ENCODE measurements at places on chromosomes 11 and 22.

DNA sequence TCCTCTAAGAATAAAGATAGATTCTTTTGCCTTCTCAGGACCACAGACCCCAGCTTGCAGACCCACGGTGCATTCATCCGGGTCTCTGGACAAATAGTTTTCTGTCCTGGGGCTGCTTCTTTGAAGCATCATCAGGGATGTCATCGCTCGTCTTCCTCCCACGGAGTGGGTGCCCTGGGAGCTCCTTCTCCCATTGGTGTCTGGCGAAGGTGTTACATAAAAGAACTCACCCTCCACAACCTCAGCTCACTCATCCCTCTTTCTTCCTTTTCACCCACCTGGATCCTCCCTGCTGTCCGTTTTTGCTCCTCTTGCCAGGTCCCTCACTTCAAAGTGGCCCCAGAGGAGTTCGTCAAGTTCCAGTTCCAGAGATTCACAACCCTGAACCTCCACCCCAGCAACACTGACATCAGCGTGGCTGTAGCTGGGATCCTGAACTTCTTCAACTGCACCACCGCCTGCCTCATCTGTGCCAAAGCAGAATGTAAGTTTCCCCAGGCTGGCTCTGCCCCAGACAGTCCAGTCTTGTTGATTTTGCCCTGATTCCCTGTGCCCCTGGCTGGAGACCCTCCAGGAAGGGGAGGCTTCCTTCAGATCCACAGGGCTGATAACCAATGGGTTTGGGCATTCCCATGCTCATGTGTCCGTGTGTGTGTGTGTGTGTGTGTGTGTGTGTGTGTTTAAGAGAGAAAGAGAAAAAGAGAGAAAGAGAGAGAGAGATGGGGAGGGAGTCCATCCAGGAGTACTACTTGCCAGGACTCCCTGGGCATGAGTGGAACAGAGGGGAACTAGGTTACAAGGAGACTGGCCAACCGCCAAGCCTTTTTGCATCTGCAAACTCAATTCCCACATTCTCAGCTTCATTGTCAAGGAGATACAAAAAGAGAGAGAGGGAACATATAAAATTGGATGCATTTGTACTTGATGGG is 204.2 kb upstream of the TBCEL start:
- DNase-seq, result no peak
- no peaks in the 10 kb centered on the region for H3K36me3 ChIP-seq
- no peak overlapping the region for H3K4me3 ChIP-seq
- H3K27me3 ChIP-seq, result peaks cover 4% of the 10 kb centered on the region
- no peak overlapping the region for H3K27ac ChIP-seq

GRCh38 chr11:19980957-19981669 is 179.2 kb downstream of the DBX1 start:
- no peak for DNase-seq
- no peak overlapping the region for H3K27ac ChIP-seq
- H3K36me3 ChIP-seq, result no peaks in the 10 kb centered on the region
- no peaks in the 10 kb centered on the region for H3K27me3 ChIP-seq
- no peaks in the 10 kb centered on the region for H3K4me1 ChIP-seq

GRCh38 chr11:36222831-36223635 is 66.2 kb downstream of the COMMD9 start:
- H3K4me1 ChIP-seq, result no peaks in the 10 kb centered on the region
- no peak for DNase-seq
- no peaks in the 10 kb centered on the region for H3K27me3 ChIP-seq

- H3K4me1 ChIP-seq, result no peaks in the 10 kb centered on the region
- no peak overlapping the region for H3K27ac ChIP-seq
- peaks cover 4% of the 10 kb centered on the region for H3K27me3 ChIP-seq
- H3K36me3 ChIP-seq, result no peaks in the 10 kb centered on the region
Measured at GRCh38 chr22:39543095-39543494, 10.5 kb upstream of the RPS19BP1 start.

DNA sequence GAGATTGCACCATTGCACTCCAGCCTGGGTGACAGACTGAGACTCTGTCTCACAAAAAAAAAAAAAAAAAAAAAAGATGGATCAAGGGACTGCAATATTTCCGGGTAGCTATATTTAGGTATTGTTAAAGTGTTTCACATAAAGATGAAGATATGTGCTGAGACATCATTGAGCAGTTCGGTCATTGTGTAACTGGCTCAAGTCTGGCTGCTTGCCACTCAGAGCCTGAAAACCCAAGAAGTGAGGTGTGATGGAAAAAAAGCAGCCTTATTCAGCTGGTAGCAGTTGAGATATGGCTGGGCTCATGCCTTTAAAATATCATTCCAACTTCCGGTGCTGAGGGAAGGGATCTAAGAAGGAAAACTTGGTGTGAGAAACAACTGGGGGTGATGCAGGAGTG is 46.9 kb downstream of the LUZP2 start:
- no peak overlapping the region for H3K4me3 ChIP-seq
- H3K36me3 ChIP-seq, result no peaks in the 10 kb centered on the region

- no peak overlapping the region for H3K4me3 ChIP-seq
- H3K36me3 ChIP-seq, result no peaks in the 10 kb centered on the region
Measured at GRCh38 chr11:2800655-2801531, 84.7 kb downstream of the CDKN1C start.

DNA sequence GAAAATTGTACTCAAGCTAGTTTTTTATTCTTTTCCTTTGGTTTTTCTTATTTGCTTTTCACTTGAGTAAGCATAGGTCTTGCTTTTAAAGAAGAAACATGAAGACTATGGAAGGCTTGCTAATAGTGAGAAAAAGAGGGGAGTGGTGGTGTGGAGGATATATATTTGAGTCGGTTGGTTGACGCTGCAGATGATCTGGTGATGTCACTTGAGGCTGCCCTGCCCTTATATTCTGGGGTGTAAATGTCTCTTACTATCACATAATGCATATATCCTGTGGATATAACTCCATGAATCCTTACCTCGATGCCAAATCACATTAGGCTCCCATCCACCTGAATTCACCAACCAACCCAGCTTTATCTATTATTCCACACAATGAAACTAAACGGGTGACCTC is 2.9 kb downstream of the GRIA4 start:
- H3K27ac ChIP-seq, result no peak overlapping the region
- no peak overlapping the region for H3K4me3 ChIP-seq
- no peaks in the 10 kb centered on the region for H3K4me1 ChIP-seq
- peaks cover 33% of the 10 kb centered on the region for H3K27me3 ChIP-seq

DNA sequence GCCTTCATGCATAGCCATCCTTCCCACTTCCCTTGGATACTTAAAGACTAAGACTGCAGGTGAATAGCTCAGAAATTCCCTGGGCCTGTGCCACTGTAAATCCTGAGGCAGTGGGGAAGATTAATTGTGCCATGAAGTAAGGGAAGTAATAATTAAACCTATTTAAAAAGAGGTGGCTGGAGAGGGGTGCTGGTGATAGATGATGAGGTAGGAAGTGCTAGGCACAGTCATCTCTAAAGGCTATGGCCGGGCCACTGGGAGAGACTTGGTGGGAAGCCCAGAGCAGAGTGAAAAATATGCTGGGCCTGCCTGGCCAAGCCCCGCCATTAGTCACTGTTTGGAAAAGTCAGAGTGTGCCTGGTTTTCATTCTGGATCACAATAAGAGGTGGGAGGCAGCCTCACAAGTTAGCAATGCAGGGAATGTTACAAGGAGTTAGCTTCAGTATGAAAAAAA is 197.2 kb upstream of the PITPNB start:
- H3K4me3 ChIP-seq, result no peak overlapping the region
- H3K27ac ChIP-seq, result no peak overlapping the region
- no peaks in the 10 kb centered on the region for H3K36me3 ChIP-seq
- H3K27me3 ChIP-seq, result no peaks in the 10 kb centered on the region

DNA sequence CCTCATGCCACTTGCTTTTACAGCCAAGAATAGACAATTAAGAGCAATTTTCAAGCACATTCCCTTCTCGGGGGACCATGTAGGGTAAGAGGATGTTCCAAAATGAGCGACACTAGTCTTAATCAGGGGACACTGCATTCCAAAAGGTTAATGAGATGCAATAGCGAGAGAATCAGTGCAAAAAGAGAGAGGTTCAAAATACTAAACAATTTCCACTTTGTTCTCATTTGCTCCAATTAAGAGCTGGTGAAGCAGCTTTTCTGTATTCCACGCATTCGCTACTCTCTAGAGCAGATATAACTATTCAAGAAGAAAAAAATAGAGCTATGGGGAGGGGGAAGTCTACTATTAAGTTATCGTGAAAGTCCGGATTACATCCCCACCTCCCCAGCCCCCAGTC is 811 bp downstream of the LRRC4C start:
- H3K27me3 ChIP-seq, result no peaks in the 10 kb centered on the region
- H3K4me1 ChIP-seq, result no peaks in the 10 kb centered on the region
- no peak overlapping the region for H3K27ac ChIP-seq
- no peaks in the 10 kb centered on the region for H3K36me3 ChIP-seq

- no peaks in the 10 kb centered on the region for H3K36me3 ChIP-seq
- no peak overlapping the region for H3K4me3 ChIP-seq
- H3K4me1 ChIP-seq, result no peaks in the 10 kb centered on the region
- peaks cover 13% of the 10 kb centered on the region for H3K27me3 ChIP-seq
- H3K27ac ChIP-seq, result no peak overlapping the region
Measured at GRCh38 chr11:72652873-72653630, 21.2 kb downstream of the PDE2A start.

GRCh38 chr11:124740277-124740882 is 638 bp downstream of the NRGN start:
- H3K36me3 ChIP-seq, result no peaks in the 10 kb centered on the region
- peaks cover 6% of the 10 kb centered on the region for H3K4me1 ChIP-seq
- no peak for DNase-seq
- peaks cover 77% of the 10 kb centered on the region for H3K27me3 ChIP-seq

GRCh38 chr11:73951797-73952196 is 971 bp downstream of the DNAJB13 start:
- DNase-seq, result no peak
- H3K4me1 ChIP-seq, result no peaks in the 10 kb centered on the region
- H3K27me3 ChIP-seq, result peaks cover under 1% of the 10 kb centered on the region
- H3K4me3 ChIP-seq, result no peak overlapping the region
- no peak overlapping the region for H3K27ac ChIP-seq
- no peaks in the 10 kb centered on the region for H3K36me3 ChIP-seq

- H3K4me3 ChIP-seq, result no peak overlapping the region
- DNase-seq, result no peak
Measured at GRCh38 chr11:124882339-124883071, 15.2 kb downstream of the ROBO4 start.

GRCh38 chr22:40826984-40827741 is 8.0 kb upstream of the SLC25A17 start:
- no peak for DNase-seq
- H3K4me3 ChIP-seq, result no peak overlapping the region
- peaks cover 4% of the 10 kb centered on the region for H3K36me3 ChIP-seq

- H3K4me3 ChIP-seq, result no peak overlapping the region
- H3K27ac ChIP-seq, result no peak overlapping the region
- H3K4me1 ChIP-seq, result no peaks in the 10 kb centered on the region
Measured at GRCh38 chr11:62456630-62457029, 37.8 kb downstream of the SCGB1A1 start.

- H3K4me3 ChIP-seq, result no peak overlapping the region
- no peak for DNase-seq
- no peak overlapping the region for H3K27ac ChIP-seq
- H3K27me3 ChIP-seq, result no peaks in the 10 kb centered on the region
- peaks cover 28% of the 10 kb centered on the region for H3K4me1 ChIP-seq
Measured at GRCh38 chr22:17113600-17113999, 7.6 kb downstream of the TMEM121B start.
